Nucleus accumbens (tissue), 56 donors: ENCODE measurements at places on chromosomes 3 and 15.

GRCh38 chr3:134333522-134334181 lies 40.6 kb downstream of the AMOTL2 start:
- DNase-seq = no peak

DNA sequence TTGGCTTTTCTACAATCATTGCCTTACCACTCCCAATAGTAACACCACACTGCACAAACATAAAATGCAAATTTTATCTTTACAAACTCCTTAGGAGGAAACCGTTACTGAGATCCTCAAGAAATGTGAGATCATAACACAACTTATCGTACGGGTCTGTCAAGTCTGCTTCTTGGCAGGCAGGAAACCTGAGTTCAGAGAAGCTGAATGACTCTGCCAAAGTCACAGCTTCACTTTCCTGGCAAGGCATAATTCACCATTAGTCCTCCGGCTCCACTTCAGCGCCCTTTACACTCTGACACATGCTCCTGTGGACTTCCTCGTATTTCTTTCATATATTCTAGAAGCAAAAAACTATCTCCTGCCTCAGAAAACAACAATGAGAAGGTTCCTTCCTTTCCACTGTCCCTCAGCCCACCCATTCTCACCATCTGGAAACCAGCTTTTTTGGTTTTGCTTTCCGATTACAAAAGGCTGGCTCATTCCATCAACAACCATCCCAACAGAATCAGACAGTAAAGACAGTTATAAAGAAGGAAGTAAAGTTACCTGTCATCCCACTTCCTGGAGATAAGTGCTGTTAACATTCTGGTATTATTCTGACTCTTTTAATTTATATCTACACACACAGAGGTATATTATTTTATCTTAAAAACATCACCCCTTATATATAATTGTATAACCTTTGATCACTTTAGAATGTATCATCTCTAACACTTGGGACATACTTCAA lies 223.4 kb downstream of the STT3B start:
- DNase-seq = no peak

DNA sequence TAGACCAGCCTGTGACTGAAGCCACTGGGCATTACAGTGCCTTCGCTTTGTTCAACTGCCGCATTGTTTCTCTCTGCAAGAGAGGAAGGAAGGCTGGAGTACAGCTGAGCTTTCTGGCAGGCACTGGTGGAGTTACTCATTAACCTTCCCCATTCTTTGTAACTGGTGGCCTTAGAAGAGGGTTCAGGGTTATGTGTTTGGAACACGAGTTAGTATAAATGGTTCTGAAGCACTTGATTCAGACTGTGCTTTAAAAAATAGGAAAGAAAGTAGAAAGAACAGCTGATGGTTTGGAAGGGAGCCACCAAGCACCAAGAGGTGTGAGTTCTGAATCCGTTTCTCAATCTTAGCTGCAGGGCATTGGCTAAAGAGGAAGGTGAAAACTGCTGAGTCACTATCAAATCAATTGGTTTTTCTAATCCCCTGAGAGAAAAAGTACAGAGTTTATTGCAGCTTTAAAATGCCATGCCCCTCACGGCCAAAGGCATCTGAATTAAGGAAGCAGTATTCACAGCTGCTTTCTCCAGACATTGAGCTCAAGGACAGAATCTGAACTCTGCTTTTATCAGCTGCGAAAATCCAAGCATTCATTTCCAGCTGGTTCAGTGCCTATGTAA lies 3.6 kb downstream of the HGD start:
- no peak for DNase-seq

DNA sequence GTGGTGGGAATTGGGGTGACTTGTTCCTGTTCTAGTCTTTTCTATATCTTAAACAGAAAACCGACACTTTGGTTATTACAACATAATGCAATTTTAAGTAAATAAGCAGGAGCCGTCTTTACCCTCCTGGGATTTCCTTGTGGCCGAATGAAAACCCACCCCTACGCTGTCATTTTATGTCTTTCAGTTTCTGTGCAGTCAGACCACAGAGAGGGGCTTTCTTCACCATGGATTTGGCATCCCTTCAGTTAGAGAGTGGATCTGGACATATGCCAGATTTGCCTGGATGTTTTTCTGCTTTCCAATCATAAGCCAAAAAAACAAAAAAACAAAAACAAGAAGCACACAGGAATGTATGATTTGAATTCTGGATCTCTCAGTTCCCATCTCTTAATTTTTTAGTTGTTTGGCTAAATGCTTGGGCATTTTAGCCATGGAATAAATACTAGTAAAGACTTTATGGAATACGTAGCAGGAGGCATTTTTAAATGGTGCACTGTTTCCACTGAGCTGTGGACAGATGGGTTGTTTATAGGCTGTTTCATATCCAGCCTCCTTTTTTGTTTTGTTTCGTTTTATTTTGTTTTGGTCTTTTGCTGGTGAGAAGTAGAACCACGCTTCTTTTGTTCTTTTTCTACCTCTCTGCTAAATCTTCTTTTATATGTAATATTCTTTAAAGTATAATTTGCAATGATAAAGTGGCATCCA lies 272.9 kb downstream of the FEZF2 start:
- no peak for DNase-seq

- no peak for DNase-seq
Observed at GRCh38 chr3:141986548-141987107, 110.2 kb downstream of the ATP1B3 start.

DNA sequence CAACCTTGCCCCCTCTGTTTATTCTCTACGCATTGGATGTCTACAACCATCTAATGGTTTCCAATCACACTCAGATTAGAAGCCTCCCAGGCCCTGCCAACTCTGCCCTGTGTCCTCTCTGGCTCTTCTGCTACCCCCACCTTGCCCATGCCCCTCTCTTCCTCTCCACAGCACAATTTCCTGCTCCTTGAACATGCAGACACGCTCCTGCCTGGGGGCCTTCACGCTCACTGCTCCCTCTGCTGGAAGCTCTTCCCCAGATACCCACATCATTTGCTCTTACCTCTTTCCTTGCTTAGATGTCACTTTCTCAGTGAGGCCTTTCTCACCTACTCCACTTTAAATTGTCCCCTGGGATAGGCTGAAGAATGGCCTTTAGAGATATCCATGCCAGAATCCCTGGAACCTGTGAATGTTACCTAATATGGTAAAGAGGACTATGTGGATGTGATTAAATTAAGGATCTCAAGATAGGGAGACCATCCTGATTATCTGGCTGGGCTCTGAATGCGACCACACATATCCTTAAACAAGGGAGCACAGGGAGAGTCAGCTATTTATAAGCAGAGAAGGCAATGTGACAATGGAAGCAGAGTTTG lies 9.9 kb downstream of the KY start:
- no peak for DNase-seq

DNA sequence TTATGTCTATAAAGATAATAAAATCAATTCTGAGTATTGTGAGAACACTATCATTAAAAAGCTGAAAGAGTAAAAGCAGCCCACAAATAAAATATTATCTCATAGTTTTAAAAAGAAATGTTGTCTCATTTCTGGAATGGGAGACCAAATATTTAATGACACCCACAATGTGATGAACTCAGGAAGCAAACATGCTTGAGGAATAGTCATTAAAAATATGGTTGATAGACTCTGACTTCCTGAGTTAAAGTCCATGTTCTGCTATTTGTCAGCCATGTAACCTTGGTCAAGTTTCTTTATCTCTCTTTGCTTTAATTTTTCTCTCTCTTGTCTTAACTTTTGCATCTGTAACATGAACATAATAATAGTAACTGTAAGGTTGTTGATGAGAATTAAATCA lies 35.5 kb upstream of the CHMP2B start:
- no peak for DNase-seq

GRCh38 chr3:153038779-153039178 lies 123.2 kb upstream of the RAP2B start:
- DNase-seq = no peak

- no peak for DNase-seq
Observed at GRCh38 chr3:9781551-9781950, 10.7 kb downstream of the TADA3 start.

GRCh38 chr3:176946202-176946601 lies 251.1 kb downstream of the TBL1XR1 start:
- DNase-seq = no peak

DNA sequence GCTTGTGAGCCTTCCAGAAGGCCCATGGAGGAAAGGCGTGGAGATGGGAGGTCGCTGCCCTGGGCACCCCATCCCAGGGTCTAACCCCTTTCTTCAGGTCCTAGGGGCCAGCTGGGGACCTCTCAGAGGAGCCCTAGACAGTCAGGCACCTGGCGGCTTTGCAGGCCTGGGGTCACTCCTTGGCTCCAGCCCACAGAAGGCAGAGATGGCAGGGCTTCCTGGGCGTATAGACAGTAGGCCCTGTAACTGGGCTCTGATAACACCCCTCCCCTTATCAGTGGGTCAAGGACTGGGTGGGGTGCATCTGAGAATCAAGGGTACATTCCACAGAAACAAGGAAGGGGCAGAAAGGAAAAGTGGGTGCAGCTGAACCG lies 16.7 kb downstream of the ZDHHC19 start:
- DNase-seq = no peak

- no peak for DNase-seq
Observed at GRCh38 chr3:174216946-174217718, 642.0 kb upstream of the NAALADL2 start.
